ENCODE measurements at places on chromosomes 1 and 21. TPM values are rescaled to one million over a fixed set of nuclear protein-coding genes. Genes with fewer than 3 reads are reported as not detected.

The GBP7 gene
- total RNA-seq = not detected

The LORICRIN gene
- not detected for total RNA-seq

The DLGAP3 gene
- total RNA-seq = not detected

The LRRC7 gene
- total RNA-seq = 0.23 TPM

The HES4 gene
- 17.4 TPM for total RNA-seq

The SRM gene
- 262 TPM for total RNA-seq

The LHX8 gene
- not detected for total RNA-seq

The CGN gene
- 0.26 TPM for total RNA-seq
